Stimulated activated naive CD4-positive, alpha-beta T cell treated with Interleukin-2 at 50 U/mL for 16 hours (primary cell): ENCODE measurements at places on chromosomes 11 and 22.

- DNase-seq: no peak
These were observed 44.2 kb downstream of the PPFIA1 start for GRCh38 chr11:70314730-70315129.

DNA sequence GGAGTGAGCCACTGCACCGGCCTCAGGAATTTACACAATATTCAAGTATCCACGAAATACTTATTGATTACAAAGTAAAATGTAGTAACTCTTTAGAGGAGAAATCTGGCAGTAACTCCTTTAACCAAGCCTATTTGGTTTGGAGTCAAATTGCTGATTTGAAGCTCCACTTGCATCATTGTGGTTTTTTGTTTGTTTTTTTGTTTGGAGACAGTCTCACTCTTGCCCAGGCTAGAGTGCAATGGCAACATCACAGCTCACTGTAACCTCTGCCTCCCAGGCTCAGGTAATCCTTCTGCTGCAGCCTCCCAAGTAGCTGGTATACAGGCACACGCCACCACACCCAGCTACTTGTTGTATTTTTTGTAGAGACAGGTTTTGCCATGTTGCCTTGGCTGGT is 6.4 kb upstream of the QSER1 start:
- DNase-seq: no peak

- no peak for DNase-seq
These were observed 135.3 kb downstream of the KIF18A start for GRCh38 chr11:27972522-27973170.

GRCh38 chr11:130145975-130146776 is 13.4 kb upstream of the ST14 start:
- DNase-seq: no peak

DNA sequence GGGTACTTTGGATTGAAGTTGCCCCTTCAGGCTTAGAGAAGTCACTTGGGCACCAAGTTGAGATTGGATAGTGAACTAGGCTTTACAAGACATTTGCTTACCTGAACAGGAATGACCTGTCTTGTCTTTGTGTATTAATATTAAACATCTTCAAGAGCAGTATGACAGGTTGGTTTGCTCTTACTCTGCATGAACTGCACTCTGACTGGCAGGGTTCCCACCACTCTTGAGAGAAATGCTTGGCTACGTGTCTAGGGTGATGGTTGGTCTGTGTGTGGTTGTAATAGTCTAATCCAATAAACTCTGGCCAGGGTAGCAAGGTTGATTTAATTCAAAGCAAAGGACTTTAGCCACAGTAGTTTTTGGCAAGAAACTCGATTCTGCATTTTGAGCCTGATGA is 20.1 kb upstream of the SPTBN2 start:
- DNase-seq: no peak
